ENCODE measurements at places on chromosomes 5 and 9.
A peak's percentile ranks its signal among the peaks of the same experiment; 100 is the strongest.

- DNase-seq = no peak
Observed at GRCh38 chr9:87684627-87685219, 41.2 kb upstream of the CTSL start.

DNA sequence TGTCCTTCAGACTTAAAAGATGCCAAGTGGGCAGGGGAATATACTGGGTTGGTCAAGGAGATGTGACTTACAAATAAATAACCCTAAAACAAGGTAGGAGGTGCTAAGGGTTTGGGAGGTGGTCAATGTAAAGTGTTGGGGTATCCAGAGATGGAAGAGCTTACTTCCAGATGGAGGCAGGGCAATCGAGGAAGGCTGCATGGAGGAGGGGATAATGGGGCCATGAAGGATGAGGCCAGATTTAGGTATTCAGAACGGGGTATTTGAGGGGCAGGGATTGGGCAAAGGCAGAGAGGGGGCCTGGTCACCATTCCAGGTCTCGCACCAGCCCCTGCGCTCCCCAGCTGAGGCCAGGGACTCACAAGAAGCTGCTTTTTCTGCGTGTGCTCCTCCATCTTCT is 57.9 kb upstream of the FBXW11 start:
- DNase-seq = no peak

- DNase-seq = peak; percentile 15
Observed at GRCh38 chr5:81631124-81631523, 119.8 kb downstream of the SSBP2 start.

GRCh38 chr9:93295031-93295430 is 111.1 kb downstream of the WNK2 start:
- DNase-seq = no peak

DNA sequence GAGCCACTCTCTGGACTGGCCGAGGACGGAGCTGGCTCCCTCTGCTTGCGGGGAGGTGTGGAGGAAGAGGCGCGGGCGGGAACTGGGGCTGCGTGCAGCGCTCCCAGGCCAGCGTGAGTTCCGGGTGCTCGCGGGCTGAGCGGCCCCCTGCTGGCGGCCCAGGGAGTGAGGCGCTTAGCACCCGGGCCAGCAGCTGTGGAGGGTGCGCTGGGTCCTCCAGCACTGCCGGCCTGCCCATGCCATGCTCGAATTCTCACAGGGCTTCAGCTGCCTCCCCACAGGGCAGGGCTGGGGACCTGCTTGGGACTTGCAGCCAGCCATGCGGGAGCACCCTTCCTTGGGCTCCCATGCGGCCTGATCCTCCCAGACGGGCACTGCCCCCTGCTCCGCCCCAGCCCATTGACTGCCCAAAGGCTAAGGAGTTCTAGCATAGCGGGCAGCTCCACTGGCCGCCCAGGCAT is 416.9 kb downstream of the MRPS30 start:
- no peak for DNase-seq

DNA sequence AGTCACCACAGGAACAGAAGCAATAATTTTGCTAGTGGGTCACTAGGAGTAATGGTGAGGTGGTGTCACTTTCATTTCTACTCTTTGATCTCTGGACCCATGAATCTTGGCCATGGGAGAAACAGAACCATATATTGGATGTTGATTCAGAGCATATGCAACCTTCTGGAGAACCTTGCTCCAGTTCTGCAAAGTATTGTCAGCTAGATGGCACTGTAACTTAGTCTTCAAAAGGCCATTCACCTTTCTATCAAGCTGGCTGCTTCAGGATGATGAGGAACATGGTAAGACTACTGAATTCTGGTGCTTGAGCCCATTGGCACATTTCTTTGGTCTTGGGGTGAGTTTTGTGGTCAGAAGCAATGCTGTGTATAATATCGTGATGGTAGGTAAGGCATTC is 129.1 kb upstream of the FBN2 start:
- no peak for DNase-seq

- no peak for DNase-seq
Observed at GRCh38 chr5:133343196-133343595, 269.1 kb downstream of the FSTL4 start.

DNA sequence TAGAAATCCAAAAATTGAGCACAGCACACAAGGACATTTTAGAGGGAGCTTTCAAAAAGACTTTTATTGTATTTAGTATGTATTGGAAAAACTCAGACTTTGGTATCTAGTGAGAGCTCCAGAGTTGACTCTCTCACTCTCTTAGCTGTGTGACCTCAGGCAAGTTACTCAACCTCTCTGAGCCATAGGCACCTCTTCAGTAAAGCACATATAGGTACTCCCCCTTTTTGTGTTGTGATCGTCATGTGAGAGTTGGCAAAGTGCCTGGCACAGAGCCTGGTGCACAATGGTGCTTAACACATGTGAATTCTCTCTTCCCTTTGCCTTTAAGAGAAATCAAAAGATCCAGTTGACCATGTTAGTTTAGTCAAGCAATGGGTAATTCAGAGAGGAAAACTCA is 186.2 kb downstream of the TMEM38B start:
- no peak for DNase-seq

GRCh38 chr5:68048516-68048915 is 167.0 kb upstream of the PIK3R1 start:
- no peak for DNase-seq

GRCh38 chr5:28603869-28604268 is 1565.5 kb upstream of the CDH9 start:
- DNase-seq = no peak

DNA sequence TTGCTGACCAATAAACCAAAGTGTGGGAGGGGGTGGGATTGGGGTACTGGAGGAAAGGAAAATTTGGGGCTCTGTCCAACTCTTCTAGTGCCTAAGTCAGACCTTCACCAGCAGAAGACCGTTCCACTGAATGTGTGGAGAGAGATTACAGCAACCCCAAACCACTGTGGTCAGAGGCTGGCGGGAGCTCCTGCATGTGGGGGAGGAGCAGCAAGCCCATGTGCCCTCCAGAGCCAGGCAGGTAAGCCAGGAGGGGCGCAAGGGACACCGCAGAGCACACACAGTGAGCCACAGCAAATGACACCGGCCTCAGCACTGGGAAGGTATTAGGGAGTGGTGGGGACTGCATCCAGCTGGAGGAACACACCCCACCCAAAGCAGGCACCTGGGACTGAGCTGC is 62.9 kb downstream of the SMIM23 start:
- DNase-seq = no peak

DNA sequence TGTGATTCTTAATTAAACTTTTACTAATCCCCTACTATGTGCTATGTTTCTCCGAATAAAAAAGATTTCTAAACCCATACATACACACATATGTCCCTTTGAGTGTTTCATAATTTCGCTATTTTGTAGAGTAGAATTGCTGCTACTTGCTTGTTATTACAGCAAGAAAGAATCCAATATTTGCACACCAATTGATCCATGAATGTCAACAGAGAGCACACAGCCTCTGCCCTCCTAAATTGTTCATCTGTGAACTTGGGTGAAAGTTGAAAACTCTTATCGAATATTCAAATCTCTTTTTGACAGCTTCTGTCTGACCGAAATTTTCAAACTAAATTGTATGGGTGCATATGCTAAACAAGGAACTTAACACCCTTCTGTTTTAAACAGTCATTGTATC is 83.4 kb upstream of the RASEF start:
- no peak for DNase-seq

DNA sequence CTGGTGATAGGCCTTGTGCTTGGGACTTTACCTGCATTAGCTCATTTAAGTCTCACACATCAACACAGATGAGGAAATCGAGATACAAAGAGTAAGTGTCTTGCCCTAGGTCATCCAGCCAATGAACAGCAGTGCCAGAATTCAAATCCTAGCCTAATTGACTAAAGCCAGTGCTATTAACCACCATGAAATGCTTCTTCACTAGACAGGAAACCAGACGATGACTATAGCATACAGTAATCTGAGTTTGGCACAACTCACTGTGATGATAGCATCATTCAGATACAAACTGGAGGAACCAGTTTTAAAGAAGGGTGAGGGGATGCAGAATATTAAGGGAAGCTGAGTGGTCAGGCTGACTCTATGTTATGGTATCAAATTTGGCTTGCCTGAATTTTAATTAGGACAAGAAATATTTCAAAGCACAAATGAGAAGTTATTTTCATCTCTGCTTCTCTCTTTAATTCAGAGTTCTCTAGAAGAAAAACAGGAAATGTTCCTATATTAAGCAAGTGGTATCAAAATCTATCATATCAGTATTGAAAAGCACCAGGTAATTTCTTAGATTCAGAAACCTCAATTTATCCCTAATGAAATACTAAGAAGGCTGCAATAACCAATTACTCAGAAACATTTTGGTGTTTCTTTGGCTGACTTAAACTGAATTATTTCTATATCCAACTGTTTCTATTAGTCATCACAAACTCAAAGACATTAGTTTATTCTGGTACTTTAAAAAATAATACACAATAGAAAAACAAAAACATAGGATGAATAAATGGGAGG is 147.0 kb upstream of the RASA1 start:
- DNase-seq = no peak

DNA sequence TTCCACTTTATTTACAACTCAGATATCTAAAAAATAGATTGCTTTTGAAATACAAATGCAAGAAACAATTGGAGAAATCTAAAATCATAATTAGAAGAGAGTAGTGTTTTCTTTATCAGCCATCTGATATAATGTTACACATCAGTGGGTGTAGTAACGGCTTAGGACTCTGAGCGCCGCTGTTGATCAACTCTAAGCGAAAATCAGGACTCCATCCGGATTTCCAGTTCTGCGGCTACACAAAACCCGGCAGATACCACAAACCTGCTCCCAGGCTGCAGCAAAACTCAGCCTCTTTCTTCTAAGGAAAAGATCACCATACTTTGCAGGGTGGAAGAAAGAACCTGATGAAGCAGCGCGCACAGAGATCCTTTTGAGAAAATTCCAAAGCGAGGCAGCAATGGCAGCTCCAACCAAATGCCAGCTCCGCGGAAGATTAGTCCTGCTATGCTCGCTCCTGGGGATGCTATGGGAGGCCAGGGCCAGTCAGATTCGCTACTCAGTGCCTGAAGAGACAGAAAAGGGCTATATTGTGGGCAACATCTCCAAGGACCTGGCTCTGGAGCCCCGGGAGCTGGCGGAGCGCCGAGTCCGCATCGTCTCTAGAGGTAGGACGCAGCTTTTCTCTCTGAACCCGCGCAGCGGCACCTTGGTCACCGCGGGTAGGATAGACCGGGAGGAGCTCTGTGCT is at the start of gene PCDHGA9:
TSS of gene PCDHGA9 (plus strand) at position 226 of the 691 bp plus-strand sequence. CDS start at position 401, 175 bp downstream.
- no peak for DNase-seq

DNA sequence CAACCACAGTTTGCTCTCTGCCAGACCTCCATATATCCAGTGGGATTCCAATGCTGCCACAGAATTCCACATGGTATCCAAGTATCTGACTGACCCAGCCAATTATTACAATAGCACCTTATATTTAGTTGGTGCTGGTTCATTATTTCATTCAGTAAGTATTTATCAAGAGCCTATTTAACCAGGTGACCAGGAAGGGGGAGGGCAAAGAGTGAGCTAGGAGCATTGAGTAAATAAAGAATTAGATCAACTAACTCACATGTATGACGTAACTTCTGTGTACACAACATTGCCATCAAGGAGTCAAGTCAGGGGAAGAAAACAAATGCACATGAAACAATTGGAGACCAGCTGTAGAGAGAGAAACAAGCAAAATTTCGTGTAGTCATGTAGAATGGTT is 207.1 kb upstream of the PAPPA start:
- DNase-seq = no peak

GRCh38 chr9:111348821-111349271 is 18.8 kb upstream of the OR2K2 start:
- no peak for DNase-seq

- no peak for DNase-seq
Observed at GRCh38 chr5:77935506-77936364, 159.6 kb upstream of the TBCA start.

- no peak for DNase-seq
Observed at GRCh38 chr5:72468024-72468423, 39.2 kb downstream of the ZNF366 start.

DNA sequence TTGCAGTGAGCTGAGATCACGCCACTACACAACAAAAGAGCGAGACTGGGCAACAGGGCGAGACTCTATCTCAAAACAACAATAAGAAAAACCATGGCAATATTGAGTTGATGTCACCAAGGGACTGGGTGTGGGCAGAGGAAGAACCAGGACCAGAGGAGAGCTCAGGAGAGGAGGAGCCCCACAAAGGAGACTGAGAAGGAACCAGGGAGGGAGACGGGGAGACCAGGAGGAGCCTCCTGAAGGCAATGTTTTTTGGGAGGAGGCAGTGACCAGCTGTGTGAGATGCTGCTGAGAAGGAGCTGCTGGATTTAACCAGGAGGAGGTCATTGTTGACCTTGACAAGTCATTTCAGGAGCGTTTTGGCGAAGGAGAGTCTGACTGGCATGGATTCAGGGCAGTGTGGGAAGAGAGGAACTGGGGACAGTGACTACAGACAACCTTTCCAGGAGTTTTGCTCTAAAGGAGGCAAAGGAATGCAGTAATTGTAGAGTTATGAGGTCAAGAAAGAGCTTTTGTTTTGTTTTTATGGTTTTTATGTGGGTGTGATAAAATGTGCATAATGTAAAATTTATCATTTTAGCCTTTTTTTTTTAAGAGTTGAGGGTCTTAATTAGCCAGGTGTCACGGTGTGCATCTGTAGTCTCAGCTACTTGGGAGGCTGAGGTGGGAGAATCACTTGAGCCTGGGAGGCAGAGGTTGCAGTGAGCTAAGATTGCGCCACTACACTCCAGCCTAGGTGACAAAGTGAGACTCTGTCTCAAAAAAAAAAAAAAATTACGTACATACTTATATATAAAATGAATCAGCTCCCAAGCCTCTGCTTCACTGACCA is 17.9 kb downstream of the TRUB2 start:
- DNase-seq = no peak

GRCh38 chr9:78103971-78104433 is 72.4 kb upstream of the GNAQ start:
- DNase-seq = no peak

DNA sequence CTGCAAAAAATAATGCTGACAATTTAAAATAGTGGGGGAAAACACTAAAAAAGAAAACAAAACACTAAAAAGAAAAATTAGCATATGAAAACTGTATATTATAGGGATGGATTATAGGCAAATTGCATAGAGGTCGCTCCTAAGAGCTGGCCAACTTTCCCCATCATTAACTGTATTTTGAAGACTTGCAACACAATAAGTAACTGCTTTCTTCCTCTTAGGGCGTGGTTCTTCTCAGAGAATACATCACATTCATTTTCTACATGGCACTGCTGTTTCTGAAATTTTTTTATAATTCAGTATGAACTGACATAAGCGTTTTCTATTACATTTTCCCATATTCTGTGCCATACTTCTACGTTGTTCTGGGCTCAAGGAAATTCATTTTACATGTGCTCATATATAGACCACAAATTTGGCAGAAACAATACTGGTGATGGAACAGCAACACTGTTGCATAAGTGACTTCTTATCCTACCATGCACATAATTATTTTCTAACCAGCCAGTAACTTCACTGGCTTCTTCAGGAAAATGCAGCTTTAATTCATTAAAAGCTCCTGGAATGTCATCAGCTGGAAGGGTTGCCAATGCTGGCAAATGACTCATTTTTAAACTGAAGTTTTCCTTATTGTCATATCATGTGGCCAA is 171.2 kb upstream of the DMAC1 start:
- no peak for DNase-seq
